ENCODE measurements at places on chromosomes 2 and 18. TPM values are rescaled to one million over a fixed set of nuclear protein-coding genes. Genes with fewer than 3 reads are reported as not detected.

DGUOK gene
- polyA plus RNA-seq = 66.5 TPM

DNA sequence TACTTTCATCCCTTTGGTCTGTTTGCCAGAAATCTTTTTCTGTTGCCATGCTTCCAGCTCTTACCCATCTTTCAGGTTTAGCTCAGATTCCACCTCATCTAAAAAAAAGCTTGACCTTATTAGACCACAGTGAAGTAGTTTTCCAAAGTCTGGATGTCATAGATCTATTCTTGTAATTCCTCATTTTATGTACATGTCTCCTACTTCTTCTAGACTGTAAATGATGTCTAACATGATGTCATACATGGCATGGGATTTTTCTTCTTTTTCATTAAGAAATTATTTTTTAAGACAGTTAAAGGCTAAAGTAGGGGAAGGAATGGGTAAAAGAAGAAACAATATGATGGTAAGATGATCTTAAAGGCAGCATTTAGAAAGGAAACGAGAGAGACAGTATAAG, 11.3 kb downstream of the GLS start:
- DNase-seq = no peak

DNA sequence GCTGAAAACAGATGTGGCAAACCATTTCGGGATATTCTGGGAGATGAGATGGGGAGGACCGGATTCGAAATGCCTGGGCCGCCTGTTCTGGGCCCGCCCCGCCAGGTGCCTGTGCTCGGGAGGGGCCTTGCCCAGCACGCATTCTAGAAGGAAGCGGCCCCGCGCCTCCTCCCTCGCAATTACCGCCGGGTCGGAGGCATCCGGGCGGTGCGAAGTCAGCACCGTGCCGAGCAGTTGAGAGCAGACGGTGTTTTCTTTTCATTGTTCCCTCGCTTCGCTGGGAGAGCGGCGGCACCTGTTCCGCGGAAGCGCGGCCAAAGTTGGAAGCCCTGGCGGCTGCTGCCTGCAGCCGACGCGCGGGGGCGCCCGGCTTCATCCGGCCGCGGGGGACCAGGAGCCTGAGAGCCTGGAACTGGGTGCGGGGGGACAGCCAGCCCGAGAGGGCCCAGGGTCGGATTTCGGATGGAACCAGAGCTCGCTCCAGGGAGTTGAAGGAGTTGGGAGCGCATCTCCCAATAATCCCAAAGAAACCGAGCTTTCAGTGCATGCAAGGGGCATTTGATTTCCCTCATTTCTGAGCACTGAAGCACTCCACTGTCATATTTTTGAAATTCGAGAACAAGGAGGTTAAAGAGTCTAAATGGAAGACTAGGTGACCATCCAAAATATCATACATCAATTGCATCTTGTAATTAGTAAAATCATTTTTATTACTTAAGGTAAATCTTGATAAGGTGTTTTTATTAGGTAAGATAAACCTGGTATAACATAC, 241.8 kb upstream of the RAB12 start:
- DNase-seq = peak; percentile 34

DNA sequence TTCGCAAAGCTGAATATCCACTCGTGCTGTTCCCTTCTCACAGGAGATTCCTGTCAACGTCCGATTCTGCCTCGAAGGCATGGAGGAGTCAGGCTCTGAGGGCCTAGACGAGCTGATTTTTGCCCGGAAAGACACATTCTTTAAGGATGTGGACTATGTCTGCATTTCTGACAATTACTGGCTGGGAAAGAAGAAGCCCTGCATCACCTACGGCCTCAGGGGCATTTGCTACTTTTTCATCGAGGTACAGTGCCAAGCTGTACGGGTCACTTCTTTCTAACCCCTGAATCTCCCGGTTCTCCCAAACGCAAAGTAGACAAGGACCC, 14.6 kb downstream of the CNDP2 start:
- no peak for DNase-seq

DNA sequence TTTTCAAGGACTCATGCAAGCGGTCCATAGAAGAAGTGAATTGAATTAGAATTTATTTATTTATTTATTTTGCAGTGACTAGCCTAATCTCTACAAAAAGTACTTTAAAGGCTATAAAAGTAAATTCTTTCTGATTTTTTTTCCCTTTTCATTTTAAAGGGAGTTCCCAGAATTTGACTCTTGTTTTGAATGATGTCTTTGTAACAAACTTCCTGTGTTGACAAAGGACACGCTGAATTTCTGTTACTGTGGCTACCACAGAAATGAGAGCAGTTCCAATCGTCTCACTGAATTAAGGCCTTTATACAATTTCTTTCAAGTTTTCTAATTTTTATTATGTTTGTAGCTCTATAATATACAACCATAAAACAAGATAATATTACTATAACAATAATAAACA, 46.3 kb upstream of the LPIN2 start:
- DNase-seq = no peak

DNA sequence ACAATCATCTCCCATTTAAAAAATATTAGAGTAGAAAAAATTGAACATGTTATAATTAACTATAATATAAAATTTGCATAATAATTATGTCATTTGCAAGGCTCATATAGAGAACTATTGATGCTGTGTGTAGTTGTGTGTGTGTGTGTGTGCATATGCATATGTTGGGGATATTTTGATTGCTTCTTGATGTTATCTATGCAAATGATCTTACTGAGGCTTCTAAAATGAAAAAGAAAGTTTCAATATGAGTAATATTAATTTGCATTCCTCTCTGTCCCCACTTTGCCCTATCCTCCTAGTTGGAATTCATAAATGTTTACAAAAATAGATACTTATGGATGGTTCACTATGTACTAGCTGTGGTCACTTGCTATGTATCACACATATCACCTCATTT, 523.3 kb downstream of the TRIB2 start:
- no peak for DNase-seq

- DNase-seq = no peak
Observed at GRCh38 chr18:71209944-71210343, 921.1 kb downstream of the SOCS6 start.

VIT gene
- polyA plus RNA-seq = 0.14 TPM

FAM228A gene
- 1.6 TPM for polyA plus RNA-seq

TFCP2L1 gene
- polyA plus RNA-seq = 57.8 TPM

BOLL gene
- 0.18 TPM for polyA plus RNA-seq

LRRC30 gene
- 0.34 TPM for polyA plus RNA-seq

REG3A gene
- polyA plus RNA-seq = not detected

DNA sequence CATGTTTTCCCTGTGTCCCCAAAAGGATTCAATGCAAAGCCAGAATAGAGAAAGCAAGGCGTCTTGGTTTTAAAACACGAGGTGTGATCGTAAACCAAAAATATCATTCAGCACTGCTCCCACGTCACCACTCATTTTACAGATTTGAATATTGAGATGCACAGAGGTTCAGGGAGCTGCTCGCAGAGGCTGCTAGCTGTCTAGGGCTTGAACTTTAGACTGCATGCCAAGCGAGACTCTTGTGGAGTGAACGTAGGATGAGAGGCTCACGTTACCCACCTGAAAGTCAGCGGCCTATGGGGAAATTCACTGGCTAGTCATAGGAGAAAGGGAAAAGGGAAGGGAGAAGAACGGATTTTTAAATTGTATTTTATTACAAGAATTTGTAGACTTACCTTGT, 130.1 kb downstream of the MBP start:
- no peak for DNase-seq

ZSWIM2 gene
- polyA plus RNA-seq = not detected

DNA sequence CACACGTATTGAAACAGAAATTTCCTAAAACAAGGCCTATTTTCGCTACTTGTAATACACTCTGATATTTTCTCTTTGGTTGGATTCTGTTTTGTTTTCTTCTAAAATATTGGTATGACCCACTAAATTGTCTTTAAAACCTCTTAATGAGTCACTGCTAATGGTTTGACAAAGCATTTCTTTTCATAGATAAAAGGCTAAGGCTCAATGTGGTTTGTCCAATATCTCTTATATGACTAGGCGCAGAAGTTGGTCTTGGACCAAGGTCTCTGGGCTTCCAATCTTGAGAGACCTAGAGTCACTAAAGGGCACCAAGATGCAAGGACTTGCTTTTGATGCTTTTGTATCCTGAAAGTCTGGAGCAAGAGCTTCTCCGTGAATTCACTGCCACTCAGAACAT, 498.2 kb upstream of the TCF4 start:
- DNase-seq = no peak

- no peak for DNase-seq
Observed at GRCh38 chr18:59686260-59686659, 11.0 kb downstream of the CCBE1 start.

CRYGD gene
- not detected for polyA plus RNA-seq

PIEZO2 gene
- polyA plus RNA-seq = 15.7 TPM

GRCh38 chr2:125427721-125428315, 1228.1 kb upstream of the GYPC start:
- DNase-seq = no peak
